ENCODE measurements at places on chromosomes 5 and 9.

- DNase-seq, result no peak
Observed at GRCh38 chr5:72427488-72428437, 79.4 kb downstream of the ZNF366 start.

DNA sequence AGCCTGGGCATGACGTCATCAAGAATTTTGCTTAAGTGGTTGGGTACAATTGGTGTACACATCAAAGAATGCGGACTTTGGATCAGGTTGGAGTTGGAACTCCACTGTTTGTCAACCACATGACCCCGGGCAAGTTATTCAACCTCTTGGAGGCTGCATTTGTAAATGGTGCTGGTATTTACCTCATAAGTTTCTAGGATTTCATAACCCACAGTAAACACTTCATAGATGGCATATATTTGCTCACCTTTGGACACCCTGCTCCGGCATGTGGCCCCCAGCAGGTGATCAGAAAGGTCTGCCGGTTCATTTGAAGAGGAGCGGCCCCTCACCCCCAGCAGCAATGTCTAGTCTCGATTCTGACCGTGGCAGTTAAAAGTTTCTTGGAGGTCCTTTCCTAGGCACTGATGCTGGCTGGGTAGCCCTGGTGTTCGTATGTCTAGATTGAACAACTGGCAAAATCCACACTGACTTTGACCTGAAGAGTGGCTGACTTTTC is 60.6 kb downstream of the IL6ST start:
- no peak for DNase-seq

GRCh38 chr9:127263664-127264063 is 910 bp upstream of the GARNL3 start:
- no peak for DNase-seq

DNA sequence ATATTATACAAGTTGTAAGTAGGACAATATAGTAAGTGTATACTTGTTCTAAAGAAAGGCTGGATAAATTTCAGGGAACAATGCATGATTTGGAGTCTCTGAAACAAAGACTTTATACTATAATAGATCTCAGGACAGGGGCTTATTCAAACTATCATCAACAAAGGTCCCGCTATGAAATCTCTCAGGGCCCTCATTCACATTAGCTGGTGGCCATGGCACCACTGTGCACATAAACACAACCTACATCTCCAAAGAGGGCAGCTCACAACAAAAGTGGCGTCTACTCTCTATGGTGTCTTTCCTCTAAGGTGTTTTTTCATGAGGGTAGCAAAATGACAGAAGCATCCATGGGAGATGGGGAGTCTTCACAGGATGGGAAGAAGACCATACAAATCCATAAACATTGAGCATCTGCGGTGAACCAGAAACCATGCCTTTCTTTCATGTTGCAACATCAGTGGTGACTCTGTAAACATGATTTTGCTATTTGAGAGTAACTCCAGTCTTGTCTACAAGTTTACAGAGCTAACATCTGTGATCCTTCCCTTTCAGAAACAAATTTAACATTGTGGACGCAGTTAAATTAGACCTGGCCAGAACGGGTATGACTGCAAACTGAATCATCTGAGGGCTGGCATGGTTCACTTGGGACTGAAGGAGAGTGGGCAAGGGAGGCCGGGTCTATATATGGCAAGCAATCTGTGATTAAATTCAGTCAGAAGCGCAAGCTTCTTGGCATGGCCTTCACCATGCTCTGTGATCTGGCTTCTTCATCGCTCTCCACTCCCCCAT is 5.5 kb downstream of the TTLL11 start:
- no peak for DNase-seq

- no peak for DNase-seq
Observed at GRCh38 chr9:23245067-23245466, 581.0 kb downstream of the ELAVL2 start.

GRCh38 chr9:7799234-7799943 is at the start of gene DMAC1:
Gene DMAC1, minus strand, starts transcription at chr9:7799778. Its CDS starts 44 bp downstream, at chr9:7799734.
- peak; percentile 72 for DNase-seq

GRCh38 chr9:116278326-116278725 is 124.7 kb downstream of the PAPPA start:
- no peak for DNase-seq

GRCh38 chr5:4651806-4652565 is 488.1 kb upstream of the ADAMTS16 start:
- DNase-seq, result no peak

DNA sequence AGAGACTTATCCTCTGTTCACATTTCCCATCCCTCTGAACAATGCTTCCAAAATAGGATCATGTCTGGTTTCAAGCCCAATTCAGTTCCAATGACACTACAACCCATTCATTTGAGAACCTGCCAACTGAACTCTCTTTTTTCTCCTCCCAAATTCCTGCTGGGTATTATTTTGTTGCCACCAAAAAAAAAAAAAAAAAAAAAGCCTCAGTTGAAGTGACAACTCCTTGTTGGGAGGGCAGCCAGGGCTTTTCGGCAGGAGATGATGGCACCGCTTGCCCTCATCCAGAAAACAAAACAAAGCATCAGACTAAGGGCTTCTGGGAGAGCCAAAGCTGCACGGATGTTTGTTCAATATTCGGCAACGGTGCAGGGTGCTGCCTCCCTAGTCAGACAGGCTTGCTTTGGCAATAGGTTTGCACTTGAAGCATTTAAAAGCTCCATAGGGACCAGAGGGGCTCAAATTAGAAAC is 30.6 kb upstream of the TRIM32 start:
- DNase-seq, result no peak

DNA sequence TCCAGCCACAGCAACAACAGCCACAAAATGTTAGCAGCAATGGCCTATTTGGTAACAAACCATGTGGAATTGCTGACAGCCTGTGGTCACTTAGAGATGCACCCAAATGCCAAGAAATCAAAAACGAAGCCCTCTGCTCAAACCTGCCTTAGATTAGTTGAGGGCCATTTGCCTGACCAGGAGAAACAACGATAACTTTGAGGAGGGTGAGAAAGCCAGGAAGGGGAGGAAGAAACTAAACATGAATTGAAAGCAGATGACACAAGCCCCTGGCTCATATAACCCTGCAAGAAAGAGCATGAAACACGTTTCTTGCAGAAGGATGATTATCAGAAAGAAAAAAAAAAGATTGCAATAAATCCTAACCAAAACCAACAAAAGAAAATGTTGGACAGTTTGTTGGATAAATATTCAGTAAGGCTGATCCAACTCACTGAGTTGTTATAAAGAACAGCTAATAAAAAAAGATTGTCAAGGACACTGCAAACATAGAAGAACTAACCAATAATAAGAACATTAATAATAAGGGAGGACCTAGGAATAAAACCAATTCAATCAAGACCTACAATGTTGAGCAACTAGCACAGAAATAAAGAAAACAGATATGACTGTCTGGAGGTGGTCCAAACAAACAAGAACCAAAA is 140.5 kb upstream of the SLC30A5 start:
- no peak for DNase-seq

- DNase-seq, result no peak
Observed at GRCh38 chr5:109029847-109030246, 282.1 kb downstream of the FER start.

DNA sequence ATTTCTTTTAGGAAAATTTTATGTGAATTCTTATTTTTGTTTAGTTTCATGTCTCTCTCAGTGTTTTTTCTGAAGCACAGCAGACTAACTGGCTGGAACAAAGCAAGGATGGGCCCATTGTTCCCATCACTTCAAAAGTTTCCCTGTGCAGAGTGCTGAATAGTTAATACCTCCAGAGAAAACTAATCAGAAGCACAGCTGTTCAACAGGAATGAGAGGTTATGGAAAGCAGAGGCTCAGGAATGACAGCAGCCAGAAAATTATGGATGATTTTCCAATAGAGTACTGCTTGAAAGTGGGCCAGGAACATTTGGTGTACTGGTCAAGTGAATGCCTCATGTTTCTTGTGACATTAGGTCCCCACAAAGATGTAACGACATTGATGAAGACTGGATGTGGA is 173.0 kb upstream of the TARS1 start:
- no peak for DNase-seq

DNA sequence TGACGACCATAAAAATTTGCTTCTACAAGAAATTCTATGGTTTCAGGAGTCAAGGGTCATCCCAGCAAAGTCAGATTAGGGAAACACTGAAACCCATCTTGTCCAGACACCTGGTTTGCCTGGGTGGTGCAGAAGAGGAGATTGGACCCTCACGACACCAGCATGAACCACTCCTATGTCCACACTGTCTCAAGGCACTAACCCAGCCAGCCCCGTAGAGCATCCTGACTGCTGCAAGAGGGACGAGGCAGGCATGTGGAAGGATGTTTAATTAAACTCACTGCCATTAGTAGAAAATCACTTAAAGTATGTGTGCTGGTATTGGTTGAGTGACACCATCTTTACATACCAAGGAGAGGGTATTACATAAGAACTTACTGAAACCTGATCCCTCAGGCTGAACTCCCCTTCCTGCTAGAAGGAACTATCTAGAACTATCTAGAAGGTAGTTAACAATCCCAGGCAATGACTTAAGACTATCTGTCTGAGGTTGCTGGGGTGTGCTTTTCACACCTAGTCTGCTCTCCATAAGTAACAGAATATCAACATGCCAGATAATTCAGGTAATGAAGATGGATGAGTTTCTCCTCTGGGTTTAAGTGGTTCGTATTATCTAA is 93.6 kb downstream of the SEMA6A start:
- no peak for DNase-seq

DNA sequence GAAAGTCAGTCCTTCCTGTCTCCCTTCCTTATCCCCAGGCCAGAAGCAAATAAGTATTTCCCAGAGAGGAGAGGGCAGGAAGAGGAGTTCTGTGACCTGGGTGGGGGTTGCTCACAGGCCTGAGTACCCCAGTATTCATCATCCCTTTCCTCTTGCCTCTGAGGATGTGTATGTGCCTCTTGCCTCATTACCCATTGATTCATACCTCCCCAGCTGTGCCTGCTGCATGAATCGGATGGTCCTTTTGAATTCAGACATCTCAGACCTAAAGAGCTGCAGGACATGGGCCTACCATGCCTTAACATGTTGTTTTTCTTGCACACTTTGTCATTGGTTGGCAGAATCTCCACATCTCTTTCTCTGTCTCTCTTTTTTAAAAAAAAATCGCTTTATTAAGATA is 112.8 kb upstream of the SHB start:
- no peak for DNase-seq
